ENCODE measurements at places on chromosomes 1 and 21.

- DNase-seq, result no peak
Observed at GRCh38 chr1:162357681-162358266, 18.9 kb downstream of the SPATA46 start.

- DNase-seq, result no peak
Observed at GRCh38 chr1:182303778-182304177, 87.8 kb downstream of the GLUL start.

DNA sequence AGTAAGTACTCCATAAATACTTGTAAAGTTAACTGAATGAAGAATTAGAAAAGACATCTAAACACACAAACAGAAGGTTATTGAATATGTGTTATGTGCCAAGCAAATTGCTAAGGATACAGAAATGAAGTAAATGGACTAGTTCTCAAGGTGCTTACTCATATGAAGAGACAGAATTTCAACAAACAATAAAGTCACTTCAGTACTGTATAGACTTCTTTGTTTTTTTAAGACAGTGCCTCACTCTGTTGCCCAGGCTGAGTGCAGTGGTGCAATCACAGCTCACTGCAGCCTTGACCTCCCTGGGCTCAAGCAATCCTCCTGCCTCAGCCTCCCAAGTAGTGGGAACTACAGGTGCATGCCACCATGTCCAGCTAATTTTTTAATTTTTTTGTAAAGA, 57.3 kb downstream of the SERBP1 start:
- no peak for DNase-seq

GRCh38 chr1:51705035-51705434, 88.1 kb downstream of the OSBPL9 start:
- no peak for DNase-seq

DNA sequence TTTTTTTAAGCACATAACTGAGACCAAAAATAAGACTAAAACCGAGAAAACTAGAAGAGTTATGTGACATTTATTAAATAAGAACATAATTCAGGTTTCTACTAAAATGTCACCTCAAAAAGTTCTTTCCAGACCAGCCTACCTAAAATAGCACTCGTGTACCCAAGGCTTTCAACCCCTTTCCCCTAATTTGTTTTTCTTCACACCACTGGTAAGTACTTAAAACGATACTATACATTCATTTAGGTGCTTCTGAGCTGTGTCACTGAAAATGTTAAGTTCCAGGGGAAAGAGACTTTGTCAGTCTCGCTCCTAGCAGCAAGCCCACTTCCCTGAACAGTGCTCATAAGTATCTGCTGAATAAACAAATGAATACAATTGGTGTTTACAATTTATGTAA, 6.8 kb downstream of the RRAGC start:
- DNase-seq, result no peak
